ENCODE measurements at places on chromosomes 6 and 20.
A peak's percentile ranks its signal among the peaks of the same experiment; 100 is the strongest.

DNA sequence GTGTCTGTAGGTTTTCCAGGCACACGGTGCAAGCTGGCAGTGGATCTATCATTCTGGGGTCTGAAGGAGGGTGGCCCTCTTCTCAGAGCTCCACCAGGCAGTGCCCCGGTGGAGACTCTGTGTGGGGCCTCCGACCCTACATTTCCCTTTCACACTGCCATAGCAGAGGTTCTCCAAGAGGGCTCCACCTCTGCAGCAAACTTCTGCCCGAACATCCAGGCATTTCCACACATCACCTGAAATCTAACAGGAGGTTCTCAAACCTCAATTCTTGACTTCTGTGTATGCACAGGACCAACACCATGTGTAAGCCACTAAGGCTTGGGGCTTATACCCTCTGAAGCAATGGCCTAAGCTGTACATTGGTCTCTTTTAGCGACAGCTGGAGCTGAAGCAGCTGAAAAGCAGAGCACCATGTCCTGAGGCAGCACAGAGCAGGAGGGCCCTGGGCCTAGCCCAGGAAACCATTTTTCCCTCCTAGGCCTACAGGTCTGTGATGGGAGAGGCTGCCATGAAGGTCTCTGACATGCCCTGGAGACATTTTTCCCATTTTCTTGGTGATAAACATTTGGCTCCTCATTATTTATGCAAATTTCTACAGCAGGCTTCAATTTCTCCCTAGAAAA, 253.3 kb downstream of the ERMARD start:
- no peak for DNase-seq

DNA sequence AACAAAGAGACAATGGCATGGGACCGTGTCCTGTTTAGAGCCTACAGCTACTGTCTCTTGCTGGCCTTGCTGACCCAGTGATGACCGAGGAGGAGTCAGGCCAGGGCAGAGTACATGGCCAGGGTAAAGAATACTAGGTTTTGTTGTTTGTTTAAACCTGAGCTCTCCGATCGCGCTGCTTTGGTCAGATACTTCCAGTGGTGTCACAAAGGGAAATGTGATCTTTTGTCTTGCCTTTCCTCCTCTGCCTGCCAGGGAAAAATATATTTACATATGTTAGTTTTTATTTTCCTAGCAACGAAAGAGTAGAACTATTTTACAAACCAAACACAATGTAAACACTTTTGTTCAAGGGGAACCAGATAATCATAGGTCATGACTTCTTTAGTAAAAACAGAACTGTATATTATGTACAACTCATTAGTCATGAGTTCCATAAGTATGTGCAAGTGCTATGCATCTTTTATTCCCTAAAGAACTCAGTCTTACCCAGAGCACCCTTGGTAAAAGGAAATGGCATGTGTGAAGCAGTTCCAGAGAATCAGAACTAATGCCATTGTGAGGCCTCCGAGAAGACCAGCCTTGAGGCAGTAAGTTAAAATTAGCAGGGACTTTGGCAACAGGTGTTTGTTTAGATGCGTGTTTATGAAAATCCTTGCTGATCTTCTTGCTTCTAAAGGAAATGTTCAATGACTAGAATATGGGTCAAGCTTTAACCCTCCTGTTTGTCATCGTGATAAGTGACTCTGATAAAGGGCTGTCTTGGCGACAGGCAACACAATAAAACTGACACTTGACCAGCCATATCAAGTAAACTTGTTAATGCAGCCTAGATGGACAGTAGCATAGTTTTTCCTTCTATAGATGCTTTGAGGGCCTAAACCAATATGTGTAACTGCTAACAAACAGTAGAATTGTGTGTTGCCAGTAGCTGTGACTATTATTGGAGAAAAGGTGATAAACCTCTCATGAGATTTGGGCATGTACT, 204.6 kb downstream of the NKAIN2 start:
- no peak for DNase-seq

DNA sequence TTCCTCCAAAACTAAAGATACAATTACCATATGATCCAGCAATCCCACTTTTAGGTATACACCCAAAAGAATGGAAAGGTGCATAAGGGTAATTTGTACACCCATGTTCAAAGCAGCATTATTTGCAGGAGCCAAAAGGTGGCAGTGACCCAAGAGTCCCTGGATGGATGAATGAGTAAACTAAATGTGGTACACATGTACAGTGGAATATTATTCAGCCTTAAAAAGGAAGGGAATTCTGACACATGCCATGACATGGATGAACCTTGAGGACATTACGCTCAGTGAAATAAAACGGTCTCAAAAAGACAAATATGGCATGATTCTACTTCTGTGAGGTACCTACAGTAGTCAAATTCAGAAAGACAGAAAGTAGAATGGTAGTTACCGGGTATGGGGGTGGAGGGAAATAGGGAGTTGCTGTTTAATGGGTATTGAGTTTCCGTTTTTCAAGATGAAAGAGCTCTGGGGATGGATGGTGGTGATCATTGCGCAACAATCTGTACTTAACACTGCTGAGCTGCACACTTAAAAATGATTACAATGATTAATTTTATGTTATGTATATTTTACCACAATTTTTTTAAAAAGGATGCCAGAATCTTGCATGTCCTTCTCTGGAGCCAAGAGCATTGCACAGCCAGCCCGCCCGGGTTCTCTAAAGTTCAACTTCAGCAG, 518.9 kb upstream of the JARID2 start:
- no peak for DNase-seq

DNA sequence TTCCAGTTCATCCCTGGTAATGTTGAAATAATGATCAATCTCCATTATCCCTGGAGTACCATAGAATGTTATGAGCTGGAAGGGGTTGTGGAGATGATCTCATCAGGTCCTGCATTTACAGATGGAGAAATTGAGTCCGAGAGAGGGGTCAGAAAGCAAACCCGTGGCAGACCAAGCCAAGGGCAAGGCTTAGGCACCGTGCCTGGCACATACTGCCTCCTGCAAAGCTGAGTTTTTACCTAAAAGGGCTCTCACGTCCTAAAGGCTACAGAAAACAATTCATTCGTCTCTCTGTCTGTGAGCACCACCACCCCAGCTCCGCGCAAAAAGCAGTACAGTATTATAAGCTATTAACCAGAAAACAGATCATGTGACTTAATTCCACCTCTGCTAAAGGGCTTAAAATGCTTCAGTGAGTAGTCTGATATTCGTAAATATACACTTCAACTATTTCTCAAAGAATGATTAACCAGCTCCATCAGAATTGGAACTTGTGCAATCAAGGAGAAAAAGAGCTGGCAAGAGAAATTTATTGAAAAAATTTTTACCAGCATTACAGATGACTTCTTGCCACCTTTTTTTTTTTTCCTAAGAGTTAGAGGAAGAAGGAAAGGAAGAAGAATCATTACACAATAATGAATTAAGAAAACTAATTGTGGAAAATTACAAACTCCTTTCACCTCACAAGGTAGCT, 3.4 kb upstream of the PARD6B start:
- no peak for DNase-seq

DNA sequence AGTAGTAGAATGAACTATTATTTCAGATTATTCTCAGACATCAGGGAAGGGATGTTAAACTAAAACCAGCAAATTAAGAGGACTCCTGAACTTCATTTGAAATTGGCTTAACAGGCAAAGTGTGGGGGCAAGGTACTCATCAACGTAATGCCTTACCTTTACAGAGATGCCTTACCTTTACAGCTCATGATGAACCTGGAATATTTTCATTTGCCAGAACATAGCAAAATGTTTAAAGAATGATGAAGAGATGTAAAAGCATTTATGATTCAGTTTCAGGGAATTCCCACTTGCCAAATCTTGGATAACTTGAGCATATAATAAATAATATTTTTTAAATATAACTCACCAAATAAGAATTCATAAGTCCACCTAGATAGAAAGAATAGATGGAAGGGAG, 207.5 kb downstream of the TINAG start:
- no peak for DNase-seq

DNA sequence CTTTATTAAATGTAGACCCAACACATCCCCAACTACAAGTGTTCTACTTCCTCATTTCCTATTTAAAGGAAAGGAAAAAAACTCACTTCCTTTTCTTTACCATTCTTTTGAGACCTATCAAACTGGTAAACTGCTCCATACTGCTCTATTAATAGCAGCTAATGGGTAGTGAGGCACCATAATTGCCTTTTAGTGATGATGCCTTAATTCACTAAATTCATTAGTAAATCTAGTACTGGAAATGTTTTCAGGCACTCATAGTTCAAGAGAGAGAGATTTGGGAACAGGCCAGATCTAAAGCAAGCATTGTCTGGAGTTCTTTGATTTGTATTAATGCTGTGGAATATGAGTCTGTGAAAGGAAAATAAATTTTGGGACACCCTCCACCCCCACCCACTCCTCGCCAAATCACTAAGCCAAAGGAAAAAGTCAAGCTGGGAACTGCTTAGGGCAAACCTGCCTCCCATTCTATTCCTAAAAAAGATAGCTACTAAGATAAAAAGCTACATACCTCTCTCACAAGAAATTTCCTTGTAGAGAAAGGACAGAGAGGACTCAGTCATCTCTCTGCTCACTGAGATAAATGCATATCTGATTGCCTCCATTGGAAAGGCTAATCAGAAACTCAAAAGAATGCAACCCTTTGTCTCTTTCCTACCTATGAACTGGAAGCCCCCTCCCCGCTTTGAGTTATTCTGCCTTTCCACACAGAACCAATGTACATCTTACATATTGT, 13.6 kb upstream of the IBTK start:
- peak; percentile 15 for DNase-seq

DNA sequence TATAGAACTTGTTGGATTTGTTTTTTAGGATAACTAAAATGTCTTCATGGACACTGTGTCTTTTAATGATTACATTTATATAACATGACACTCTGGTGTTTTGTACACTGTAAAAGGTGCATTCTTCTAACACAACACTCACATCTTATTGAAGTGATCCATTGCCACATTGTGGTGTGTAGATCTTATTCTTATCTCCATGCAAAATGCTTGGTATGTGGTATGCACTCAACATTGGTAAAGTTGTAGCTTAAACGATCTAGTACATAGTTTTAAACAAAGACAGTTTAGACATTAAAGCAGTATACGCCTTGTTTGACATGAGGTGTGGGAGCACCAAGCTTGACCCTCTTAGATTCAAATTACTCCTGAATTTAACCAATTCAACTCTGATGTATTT, 84.7 kb downstream of the SASH1 start:
- DNase-seq = no peak

DNA sequence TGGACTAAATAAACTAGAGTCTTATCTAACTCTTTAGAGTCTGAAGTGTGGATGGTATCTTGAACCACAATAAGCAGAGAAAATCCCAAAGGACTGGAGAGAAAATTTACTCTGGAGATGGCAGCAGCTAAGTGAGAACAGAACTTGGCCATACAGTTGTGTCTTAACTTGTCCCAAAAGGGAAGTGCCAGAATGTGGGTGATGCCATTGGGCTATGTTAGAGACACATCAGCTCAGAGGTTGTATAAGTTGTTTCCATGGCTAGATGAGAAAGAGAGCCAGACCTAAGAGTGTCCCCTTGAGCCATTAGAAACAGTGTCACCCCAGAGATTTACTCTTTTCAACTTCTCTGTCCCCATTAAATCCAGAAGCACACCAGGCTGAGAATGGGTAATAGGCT, 36.2 kb downstream of the FOXO3 start:
- DNase-seq = no peak

- DNase-seq = peak; percentile 84
Measured at GRCh38 chr20:63519668-63520503, 679 bp upstream of the PPDPF start.

- no peak for DNase-seq
Measured at GRCh38 chr6:30497714-30498113, 8.4 kb downstream of the HLA-E start.

DNA sequence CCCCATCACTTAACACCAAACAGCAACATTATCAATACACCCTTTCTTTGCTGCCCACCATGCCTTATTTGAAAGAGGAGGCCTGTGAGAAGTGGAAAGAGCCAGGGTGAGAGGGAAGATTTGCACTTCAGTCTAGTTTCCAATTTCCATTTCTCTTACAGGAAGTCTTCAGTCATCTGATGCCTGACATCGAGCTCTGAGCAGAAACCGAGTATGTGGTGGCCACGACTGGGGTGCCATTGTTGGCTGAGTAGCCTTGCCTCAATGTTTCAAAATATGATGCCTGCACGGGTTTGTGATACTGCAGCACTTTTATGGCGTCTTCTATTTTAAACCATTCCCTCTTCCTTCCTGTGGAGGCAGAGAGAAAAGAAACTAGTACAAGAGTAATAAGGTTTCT, 39.8 kb upstream of the SMIM29 start:
- DNase-seq = no peak

DNA sequence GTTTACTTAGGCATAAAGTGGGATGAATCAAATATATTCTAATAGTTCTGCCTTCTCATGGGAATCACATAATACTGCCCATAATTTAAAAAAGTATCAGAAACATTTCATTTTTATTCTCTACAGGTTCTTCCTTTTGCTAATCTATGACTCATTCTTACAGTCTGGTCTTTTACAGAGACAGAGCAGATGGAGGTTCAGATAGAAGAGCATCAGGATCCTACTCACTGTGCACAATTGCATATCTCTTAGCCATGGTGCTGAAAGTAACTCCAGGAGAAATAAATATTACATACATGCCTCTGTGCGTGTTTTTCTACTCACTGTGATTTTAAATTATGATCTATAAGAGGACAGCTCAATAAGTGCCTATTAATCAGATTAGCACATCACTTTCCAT, 16.3 kb upstream of the OR2B6 start:
- no peak for DNase-seq

DNA sequence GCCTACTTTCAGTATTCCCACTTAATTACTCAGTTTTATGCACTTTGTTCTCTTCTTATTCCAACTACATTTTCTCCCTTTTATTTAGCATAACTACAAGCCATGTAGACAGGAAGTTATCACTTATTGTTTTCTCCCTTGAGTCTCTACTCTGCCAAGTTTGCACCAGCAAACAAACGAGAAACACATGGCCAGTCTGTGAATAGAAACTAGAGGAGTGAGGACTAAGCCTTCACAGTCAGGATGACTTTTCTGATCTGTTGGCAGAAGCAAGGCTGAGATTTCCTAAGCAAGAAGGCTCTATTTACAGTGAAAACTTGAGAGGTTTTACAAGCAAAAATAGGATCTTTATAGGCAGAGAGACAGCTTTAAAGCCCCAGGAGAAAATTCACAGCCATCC, 69.8 kb upstream of the TINAG start:
- no peak for DNase-seq

- DNase-seq = no peak
Measured at GRCh38 chr6:38020593-38020992, 201.1 kb downstream of the ZFAND3 start.

GRCh38 chr6:7693827-7694226, 32.1 kb upstream of the BMP6 start:
- DNase-seq = no peak

DNA sequence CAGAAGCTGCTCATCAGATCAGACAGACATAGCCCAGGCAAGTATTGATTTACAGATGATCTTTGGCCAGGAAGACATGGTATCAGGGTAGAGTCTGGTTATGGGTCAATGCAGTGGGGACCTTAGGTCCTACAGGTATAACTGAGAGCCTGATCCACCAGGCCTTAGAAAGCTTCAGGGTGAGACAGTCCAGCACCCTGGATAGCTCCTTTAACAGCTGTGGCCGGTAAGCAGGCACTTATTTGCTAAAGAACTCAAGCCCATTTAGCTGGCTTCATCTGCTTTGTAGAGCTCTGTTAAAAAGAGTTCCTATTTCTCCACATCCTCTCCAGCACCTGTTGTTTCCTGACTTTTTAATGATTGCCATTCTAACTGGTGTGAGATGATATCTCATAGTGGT, 39.6 kb downstream of the ESR1 start:
- no peak for DNase-seq
